ENCODE measurements at places on chromosomes 5 and 9. TPM values are rescaled to one million over a fixed set of nuclear protein-coding genes. Genes with fewer than 3 reads are reported as not detected.

SPACA9 gene
- total RNA-seq: 9.2 TPM

ANKRD20A1 gene
- not detected for total RNA-seq

SPRY4 gene
- total RNA-seq: 31.7 TPM

SLCO4C1 gene
- not detected for total RNA-seq

LCN9 gene
- total RNA-seq: not detected

PCDHGA7 gene
- total RNA-seq: 0.89 TPM

SAPCD2 gene
- 17.3 TPM for total RNA-seq

TEX48 gene
- not detected for total RNA-seq

TSSK1B gene
- total RNA-seq: not detected

SH3GLB2 gene
- 38.6 TPM for total RNA-seq

TPPP gene
- total RNA-seq: under 0.01 TPM

SYK gene
- total RNA-seq: not detected

MOB3B gene
- 1.1 TPM for total RNA-seq

PCDHB6 gene
- not detected for total RNA-seq

WNT8A gene
- total RNA-seq: not detected

C1QTNF3 gene
- total RNA-seq: 2.0 TPM

RAD23B gene
- total RNA-seq: 81.3 TPM

IL3 gene
- not detected for total RNA-seq

TMEM167A gene
- total RNA-seq: 43.0 TPM

GABRA1 gene
- total RNA-seq: not detected

SMIM27 gene
- total RNA-seq: 2.8 TPM

BTNL9 gene
- not detected for total RNA-seq

Data from myometrial cell (primary cell).